ENCODE measurements at places on chromosomes 3 and 15.
A peak's percentile ranks its signal among the peaks of the same experiment; 100 is the strongest.

DNA sequence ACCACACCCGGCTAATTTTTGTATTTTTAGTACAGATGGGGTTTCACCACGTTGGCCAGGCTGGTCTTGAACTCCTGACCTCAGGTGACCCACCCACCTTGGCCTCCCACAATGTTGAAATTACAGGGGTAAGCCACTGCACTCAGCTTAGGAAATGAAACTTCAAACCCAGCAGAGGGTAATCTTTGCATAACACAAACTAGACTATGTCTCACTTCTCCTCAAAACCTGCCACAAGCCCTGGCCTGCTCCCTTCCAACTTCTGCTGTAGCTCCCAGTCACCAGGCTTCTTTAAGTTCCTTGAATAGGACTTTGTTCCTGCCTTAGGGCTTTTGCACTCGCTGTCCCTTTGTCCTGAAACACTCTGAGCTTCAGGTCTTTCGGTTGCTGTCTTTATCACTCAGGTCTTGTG, 39.2 kb upstream of the SEMA4B start:
- DNase-seq = no peak

DNA sequence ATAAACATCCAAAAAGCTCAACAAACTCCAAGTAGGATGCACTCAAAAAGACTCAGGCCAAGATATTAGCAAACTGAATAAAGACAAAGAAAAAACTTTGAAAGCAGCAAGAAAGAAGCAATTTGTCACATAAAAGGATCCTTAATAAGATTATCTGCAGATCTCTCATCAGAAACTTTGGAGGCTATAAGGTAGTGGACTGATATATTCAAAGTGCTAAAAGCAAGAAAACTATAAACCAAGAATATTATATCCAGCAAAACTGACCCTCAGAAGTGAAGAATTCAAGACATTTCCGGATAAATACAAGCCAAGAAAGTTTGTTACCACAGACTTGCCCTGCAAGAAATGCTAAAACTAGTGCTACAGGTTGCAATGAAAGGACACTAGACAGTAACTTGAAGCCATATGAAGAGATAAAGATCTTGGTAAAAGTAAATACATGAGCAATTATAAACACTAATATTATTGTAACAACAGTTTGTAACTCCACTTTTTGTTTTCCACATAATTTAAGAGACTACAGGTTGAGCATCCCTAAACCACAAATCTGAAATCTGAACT, 23.6 kb downstream of the C3orf33 start:
- no peak for DNase-seq

DNA sequence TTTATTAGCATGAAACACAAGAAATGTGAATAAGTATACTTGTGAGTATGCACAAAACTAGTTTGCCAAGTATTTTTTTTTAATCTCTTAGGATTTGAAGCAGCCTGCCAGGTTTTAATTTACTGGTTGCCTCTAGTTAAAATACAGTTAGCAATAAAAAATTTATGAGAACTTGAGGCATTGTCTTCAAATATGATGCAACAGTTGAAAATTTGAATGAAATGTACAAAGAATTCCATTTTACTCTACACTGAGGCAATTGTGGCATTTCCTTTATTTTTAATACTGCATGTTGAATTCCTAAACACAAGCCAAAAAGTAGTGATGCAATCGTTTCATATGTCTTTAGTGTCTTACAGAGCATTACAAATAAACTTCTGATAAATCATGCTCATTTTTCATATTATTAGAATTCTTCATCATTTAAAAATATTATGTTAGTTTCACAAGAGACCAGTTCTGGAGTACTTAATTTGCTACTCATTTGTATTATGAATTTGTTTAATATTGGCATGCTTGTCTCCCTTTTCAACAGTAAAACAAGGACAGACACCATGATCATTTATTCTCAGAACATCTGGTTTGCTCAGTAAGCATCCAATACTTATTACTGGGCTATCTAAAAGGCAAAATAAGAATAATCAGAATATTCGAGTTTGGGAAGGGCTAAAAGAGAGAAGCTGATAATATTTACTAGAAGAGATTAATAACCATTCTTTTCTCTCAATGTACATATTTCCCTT, 124.8 kb upstream of the PTX3 start:
- DNase-seq = no peak

- no peak for DNase-seq
These were observed 574.5 kb upstream of the TBL1XR1 start for GRCh38 chr3:177771780-177772179.

GRCh38 chr3:133268726-133269134, 131.1 kb upstream of the BFSP2 start:
- DNase-seq = peak; percentile 25

Measured in right hindlimb (tissue), 1 donor.